Esophagus mucosa (tissue), 1 donor: ENCODE measurements at places on chromosomes 7 and 10. TPM values are rescaled to one million over a fixed set of nuclear protein-coding genes. Genes with fewer than 3 reads are reported as not detected.

DNA sequence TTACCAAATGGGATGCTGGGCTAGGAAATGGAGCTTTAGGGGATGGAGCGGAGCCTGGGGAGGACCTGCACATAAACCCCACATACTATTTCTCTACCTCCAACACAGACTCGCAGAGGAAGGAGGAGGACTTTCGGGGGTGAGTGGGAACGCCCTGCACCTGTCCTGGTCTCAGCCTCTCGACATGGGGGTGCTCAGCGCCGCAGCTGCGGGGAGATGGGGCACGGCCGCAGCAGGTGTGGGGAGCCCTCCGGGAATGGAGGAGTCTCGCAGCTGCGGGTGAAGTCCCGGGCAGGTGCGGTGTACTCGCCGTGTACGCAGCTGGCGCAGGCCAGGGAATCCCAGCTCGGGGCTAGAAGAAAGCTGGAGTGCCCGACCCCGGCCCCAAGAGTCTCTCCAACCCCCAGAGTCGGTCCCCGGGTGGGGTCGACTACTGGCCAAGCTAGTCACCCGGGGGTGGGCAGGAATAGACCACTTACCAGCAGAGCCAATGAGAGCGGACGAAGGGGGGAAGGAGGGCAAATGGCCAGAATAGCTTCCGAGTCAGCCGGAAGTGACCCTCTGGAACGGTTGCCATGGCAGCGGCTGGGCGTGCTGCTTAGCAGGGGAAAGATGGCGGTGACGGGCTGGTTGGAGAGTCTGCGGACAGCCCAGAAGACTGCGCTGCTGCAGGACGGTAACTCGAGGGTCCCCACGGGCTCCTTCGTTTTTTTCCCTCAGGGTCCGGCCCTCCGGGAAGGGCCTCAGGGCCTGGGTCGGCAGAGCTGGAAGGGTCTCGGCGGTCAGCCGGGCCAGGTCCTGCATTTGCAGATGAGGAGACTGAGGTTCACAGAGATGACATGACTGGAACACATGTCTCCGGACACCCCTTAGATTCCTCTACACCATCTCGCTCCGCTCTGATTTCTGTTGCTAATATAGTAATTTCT is at the start of the genes DPCD and POLL:
Gene DPCD, plus strand, starts transcription at position 597 of the 929 bp plus-strand sequence. Its CDS starts 16 bp downstream, at position 613.
Gene POLL, minus strand, starts transcription at position 533 of the 929 bp plus-strand sequence. CDS start 897 bp downstream, outside the sequence.
- peak; percentile 88 for ATAC-seq

- ATAC-seq, result no peak
Observed at GRCh38 chr10:17428351-17429097, 25.9 kb downstream of the ST8SIA6 start.

Gene ARMH3
- total RNA-seq, result 21.7 TPM

Gene HSPA12A
- total RNA-seq, result 3.9 TPM

Gene OPALIN
- not detected for total RNA-seq

GRCh38 chr7:77281780-77282478 is 82.3 kb upstream of the FGL2 start:
- ATAC-seq, result no peak

Gene FAM25C
- total RNA-seq, result not detected

DNA sequence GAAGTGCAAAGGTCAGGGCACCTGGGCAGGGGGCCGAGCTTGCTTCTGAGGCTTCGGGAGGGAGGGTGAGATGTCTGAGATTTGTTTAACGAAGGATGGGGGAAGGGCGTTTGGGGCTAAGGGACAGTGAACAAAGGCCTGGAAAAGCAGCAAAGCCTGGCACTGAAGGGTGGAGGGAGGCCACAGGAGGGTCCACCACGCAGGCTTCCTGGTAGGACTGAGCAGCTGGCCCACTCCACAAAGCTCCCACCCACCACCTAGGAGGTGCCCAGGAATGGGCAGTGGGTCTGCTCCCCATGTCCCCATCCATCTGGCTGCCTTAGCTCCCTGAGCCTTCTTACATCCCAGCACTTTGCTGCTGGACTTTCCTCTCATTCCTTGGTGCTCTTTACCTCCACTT is 39.4 kb upstream of the CXCL12 start:
- no peak for ATAC-seq

Gene COX19
- total RNA-seq, result 5.5 TPM
